ENCODE measurements at places on chromosomes 11 and 22.
A peak's percentile ranks its signal among the peaks of the same experiment; 100 is the strongest.

DNA sequence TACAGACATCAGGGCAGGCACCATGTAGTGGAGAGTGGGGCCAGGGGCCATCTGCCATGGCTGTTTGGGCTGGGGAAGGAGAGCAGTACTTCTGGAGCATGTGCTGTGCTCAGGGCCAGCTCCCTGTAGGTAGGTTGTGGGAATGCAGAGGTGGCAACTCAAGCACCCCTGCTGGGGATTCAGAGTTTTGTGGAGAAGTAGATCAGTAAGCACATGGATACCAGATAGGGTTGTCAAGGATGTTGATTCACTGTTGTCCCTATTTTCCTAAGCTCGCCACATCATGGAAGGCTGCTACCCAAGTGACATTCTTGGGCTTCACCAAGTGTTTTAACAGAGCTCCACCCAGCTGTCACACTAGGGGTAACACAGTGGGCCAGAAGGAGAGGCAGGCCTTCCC, 67.2 kb downstream of the BMAL1 start:
- DNase-seq = no peak

DNA sequence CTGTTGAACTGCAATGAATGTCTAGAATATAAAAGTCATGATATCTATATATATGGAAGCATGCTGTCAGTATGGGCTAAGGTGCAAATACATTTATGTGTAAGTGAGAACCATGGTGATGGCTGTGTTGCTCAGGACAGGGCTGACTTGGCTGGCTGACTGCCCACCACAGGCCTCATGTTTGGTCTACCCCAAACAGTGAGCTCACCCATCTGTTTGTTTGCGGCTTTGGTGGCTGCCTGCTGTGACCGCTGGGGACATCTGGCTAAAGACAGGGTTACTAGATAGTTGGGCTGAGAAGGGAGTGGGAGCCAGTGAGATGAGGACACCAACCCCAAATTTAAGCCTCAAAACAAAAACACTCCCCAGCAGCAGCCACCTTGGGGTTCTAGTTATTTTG, 6.3 kb downstream of the CD44 start:
- DNase-seq = no peak

GRCh38 chr11:114158421-114158820, 98.9 kb downstream of the ZBTB16 start:
- no peak for DNase-seq

DNA sequence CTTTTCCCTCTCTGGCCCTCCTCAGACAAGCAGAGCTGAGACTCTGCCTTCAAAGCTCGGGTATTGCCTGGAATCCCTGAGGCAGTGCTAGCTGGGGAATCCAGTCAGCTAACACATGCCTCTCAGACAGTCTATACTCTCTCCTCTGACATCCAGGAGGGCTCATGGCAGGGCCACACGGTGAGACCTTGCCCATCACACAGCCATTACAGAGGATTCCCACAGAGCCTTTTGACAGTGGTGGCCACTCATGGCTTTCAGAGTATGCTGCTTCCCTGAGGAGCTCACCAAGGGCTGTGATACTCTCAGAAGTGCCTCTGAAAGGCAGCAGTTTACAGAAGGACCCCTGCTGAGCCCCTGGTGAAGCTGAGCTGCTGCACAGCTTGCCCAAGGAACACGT, 165.3 kb downstream of the RRAS2 start:
- no peak for DNase-seq

- DNase-seq = no peak
Observed at GRCh38 chr11:2847561-2847960, 38.0 kb downstream of the CDKN1C start.

- DNase-seq = no peak
Observed at GRCh38 chr11:129412494-129412893, 36.8 kb downstream of the BARX2 start.

DNA sequence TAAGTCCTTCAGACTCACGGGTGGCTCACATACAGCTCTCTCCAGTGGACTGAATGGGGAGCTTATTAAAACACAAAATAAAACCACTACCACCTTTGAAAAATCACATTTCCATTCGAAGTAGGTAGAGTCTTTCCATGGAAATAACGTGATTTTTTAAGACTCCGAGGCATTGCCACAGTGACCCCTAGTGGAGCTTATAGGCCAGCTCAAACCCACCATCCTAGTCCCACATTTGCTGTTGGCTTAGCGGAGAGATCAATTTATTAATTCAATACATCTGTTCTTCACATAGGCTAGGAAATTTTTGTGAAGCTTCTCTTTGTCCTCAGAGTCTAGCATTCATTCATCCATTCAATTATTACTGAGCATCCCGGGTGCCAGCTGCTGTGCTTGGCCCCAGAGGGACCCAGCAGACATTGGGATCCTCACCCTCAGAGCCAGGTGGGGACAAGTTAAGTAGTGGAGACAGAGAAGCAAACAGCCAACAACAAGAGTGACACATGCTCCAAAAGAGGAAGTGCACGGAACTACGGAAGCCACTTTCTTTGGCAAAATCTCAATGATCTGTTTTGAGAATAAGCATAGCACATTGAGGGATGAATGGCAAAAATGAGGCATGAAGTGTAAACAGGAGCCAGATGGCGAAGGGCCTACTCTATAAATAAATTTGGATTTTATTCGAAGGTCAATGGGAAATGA, 10.2 kb upstream of the P4HA3 start:
- no peak for DNase-seq

GRCh38 chr22:41524809-41525449, 19.3 kb downstream of the POLR3H start:
- DNase-seq = peak; percentile 32

- DNase-seq = no peak
Observed at GRCh38 chr11:128336203-128336602, 251.2 kb downstream of the ETS1 start.

GRCh38 chr22:39560127-39560526, 10.4 kb upstream of the CACNA1I start:
- no peak for DNase-seq

Data from stimulated activated CD4-positive, alpha-beta T cell treated with anti-CD3 and anti-CD28 coated beads, Interleukin-1b, Interleukin-23, amount 100 ng/mL, for 1 hour (primary cell).